Substantia nigra (tissue), 51 donors: ENCODE measurements at places on chromosomes 4 and X.
A peak's percentile ranks its signal among the peaks of the same experiment; 100 is the strongest.

DNA sequence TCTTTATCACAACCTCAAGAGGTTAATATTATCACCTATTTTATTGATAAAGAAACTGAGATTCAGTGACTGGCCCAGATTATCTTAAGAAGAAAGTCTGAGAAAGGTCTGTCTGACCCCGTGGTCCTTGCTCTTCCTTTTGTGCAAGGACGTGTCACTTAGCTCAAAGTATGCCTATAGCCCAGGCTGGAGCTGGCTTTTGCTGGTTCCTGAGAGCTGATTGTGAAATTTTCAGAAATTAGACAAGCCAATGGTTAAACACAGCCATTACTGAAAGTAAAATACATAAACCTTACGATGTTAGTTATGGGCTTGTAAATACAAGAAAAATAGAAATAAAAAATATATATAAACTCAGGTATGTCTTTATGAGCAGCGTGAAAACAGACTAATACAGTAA lies 70.1 kb downstream of the CHRNA9 start:
- no peak for DNase-seq

GRCh38 chrX:113743069-113743468 lies 840.8 kb upstream of the HTR2C start:
- no peak for DNase-seq

DNA sequence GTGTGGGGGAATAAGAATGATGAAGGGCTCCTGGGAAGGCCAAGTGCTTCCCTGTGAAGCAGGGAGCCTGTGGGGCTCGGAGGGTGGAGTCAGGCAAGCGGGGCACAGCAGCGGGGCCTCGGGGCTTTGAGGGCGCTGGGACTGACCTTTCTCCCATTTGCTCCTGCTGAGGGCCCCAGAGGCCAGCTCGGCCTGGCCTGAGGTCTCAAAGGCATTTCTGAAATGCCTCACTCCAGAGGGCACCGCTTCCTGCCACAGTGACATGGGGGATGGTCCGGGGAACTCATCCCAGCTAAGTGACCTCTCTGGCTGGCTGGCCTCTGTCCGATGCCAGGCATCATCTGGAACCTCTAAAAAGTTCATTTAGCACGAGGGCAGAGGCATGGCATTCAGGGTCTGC lies 98.8 kb upstream of the STX18 start:
- no peak for DNase-seq

DNA sequence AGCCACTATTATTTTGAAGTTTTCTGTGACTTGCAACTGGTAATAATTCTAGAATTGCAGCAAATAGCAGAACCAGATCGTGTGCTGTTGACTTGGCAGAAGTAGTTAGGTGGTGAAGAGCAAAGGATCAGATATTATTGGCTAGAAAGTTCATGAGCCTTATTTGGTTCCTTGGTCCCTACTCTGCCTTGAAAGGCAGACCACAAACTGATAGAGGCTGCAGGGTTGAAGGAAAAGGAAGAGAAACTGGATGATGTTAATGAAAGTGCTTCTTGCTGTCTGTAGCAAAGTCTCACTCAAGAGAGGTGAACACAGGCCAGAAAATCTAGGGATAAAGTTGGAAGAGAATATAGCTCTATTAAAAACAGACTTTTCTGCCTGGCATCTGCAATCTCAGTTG lies 41.2 kb upstream of the RNF150 start:
- DNase-seq: no peak

- DNase-seq: no peak
Observed at GRCh38 chr4:151287409-151287808, 10.4 kb downstream of the PRSS48 start.

- no peak for DNase-seq
Observed at GRCh38 chrX:20988118-20988517, 386.1 kb upstream of the CNKSR2 start.

- DNase-seq: no peak
Observed at GRCh38 chr4:143357161-143357845, 20.6 kb downstream of the GAB1 start.

- DNase-seq: no peak
Observed at GRCh38 chr4:2337896-2338295, 76.0 kb upstream of the MXD4 start.

DNA sequence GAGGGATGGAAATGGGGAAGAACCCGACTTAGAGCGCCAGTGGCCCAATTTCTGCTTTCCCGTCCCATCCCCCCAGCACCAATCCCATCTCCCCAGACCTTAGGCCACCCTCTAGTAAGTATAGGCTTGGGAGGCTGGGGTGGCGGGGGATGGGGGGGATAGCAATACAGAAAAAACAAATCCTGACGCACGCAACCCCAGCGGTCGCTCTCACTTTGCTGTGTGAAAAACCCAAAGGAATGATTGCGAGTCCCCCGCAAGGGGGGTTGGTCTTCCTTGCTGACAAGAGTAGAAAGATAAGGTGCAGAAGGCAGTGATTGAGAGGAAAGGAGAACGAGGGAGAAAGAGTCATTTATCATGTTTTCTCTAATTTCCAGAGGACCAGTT lies 863 bp downstream of the CPE start:
- no peak for DNase-seq

- no peak for DNase-seq
Observed at GRCh38 chrX:155068165-155068564, 2.8 kb downstream of the CMC4 start.

GRCh38 chr4:8689741-8690140 lies 97.2 kb downstream of the CPZ start:
- no peak for DNase-seq

- DNase-seq: peak; percentile 3
Observed at GRCh38 chr4:82201805-82202641, 171.8 kb downstream of the HNRNPD start.

GRCh38 chrX:18885328-18886004 lies 98.4 kb downstream of the PHKA2 start:
- DNase-seq: no peak

DNA sequence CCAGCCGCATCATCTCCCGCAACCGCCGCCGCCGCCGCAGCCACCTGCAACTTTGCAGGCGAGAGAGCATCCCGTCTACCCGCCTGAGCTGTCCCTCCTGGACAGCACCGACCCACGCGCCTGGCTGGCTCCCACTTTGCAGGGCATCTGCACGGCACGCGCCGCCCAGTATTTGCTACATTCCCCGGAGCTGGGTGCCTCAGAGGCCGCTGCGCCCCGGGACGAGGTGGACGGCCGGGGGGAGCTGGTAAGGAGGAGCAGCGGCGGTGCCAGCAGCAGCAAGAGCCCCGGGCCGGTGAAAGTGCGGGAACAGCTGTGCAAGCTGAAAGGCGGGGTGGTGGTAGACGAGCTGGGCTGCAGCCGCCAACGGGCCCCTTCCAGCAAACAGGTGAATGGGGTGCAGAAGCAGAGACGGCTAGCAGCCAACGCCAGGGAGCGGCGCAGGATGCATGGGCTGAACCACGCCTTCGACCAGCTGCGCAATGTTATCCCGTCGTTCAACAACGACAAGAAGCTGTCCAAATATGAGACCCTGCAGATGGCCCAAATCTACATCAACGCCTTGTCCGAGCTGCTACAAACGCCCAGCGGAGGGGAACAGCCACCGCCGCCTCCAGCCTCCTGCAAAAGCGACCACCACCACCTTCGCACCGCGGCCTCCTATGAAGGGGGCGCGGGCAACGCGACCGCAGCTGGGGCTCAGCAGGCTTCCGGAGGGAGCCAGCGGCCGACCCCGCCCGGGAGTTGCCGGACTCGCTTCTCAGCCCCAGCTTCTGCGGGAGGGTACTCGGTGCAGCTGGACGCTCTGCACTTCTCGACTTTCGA lies 654 bp downstream of the ATOH1 start:
- DNase-seq: no peak

DNA sequence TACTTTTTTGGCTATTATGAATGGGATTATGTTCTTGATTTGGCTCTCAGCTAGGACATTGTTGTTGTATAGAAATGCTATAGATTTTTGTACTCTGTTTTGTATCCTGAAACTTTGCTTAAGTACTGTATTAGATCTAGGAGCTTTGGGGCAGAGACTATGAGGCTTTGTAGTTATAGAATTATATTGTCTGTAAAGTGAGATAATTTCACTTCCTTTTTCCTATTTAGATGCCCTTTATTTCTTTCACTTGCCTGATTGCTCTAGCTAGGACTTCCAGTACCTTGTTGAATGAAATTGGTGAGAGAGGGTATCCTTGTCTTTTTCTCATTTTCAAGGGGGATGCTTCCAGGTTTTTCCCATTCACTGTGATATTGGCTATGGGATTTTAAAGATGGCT lies 28.1 kb downstream of the ADAM29 start:
- no peak for DNase-seq

DNA sequence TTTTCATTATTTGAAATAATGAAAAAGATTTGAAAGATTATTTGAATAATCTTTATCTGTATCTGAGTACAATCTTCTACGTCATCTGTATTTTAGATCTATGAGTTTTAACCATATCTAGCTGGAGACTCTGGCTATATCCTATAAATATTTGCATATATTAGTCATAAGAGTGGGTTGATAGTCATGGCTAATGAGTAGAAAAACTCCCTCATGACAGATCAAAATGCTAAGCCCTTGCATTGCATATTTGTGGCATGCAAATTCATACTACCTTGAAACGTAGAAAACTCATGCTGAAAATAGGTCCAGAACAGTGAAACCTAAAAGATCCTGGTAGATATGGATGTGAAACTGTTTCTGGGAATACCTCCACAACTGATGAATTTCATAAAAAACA lies 291.3 kb downstream of the GALNTL6 start:
- no peak for DNase-seq

DNA sequence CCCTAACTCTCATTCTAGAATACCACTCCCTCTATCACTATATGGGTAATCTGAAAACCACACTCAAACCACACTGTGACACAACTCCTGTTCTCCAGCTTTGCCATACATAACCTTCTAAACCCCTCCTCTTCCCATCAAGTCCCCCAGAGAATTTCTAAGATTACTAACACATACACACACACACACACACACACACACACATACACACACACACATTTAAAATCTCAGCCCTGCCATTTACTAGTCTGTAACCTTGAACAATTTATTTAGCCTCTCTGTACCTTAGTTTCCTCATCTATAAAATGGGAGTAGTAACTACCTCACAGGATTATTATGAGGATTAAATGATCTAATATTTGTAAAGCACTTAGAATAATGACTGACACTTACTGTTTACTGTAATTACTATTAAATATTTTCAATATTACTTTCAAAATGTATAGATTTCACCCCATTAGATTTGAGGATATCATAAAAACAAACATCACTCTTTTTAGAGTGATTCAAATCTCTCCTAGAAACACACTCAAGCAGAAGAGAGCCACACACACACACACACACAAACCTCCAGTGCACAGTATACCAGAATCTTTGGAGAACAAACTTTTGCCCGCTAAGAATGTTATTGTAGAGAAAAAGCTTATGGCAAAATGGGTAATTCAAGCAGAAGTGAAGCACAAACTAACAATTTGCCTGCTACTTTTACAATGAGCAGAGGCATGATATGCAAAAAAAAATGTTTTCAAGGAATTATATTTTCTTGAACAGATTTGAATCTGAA lies 3.8 kb downstream of the ANKRD50 start:
- no peak for DNase-seq

- DNase-seq: no peak
Observed at GRCh38 chr4:175762582-175762981, 49.5 kb downstream of the GPM6A start.

DNA sequence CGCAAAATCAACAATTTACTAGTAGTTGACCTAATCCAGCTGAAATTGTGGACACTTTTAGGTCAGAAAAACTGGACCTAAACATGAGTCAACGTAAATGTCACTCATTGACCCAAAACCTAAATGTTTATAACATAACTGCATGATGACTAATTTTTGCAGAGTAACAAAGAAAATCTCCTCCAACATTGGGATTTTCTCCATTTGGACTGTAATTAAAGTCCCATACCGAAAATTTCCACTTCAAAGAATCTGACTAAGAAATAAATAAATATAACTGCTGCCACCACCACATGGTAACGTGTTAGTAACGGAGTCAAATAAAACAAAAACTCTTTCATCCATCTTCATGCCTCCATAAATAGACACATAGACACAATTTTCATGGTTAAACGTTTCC lies 1.9 kb downstream of the ADGRA3 start:
- no peak for DNase-seq

DNA sequence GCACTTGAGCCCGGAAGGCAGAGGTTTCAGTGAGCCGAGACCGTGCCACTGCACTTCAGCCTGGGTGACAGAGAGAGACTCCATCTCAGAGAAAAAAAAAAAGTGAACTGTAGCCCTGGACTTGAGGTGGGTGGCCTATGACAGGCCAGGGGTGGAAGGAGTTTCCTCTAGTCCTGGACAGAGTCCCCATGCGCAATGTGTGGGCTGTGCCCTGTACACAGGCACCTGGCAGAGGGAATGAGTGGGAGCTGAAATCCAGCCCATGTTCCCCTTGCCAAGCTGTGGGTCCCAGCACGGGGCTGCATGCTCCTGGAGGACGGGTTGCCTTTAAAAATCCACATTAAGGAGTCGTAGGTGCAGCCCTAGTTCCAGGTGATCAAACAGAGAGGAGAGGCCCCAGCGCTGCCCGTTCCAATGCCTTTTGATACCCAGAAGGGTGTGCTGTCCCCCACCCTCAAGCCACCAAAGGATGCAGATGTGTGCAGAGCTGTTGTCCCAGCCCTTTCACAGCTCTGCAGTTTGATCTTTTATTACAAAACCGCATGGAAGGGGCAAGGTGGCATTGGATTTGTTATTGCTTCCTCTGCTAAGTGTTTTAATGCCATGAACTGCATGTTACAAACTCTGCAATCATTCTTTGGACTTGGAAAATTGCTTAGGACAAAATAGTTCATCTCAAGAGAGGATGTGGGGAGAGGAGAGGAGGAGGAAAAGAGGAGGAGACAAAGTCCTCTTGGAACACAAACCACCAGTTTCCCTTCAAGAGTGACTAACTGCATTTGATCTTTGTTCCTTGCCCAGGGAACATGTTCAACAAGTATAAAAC lies 38.0 kb upstream of the PDK3 start:
- DNase-seq: no peak

- DNase-seq: no peak
Observed at GRCh38 chr4:118734491-118735205, 49.5 kb downstream of the METTL14 start.

GRCh38 chr4:30610361-30610760 lies 109.8 kb upstream of the PCDH7 start:
- DNase-seq: no peak

- no peak for DNase-seq
Observed at GRCh38 chrX:11196476-11196875, 85.3 kb downstream of the HCCS start.

DNA sequence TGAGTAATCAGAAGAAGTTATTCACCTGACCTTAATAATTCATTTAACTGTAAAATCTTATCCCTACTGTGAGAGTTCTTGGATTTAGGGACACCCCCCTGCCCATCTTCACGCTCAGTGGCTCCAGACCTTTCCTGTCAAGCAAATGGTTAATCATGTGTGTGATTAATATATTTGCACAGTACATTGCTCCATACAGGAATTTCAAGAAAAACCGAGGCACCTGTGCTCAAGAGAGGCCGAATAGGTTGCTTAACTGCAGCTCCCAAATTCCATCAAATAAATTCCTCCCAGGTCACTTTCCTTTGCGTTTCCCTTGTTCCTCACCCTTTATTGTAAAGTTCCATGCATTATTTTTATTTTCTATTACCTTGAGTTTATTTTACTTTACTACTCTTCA lies 119.5 kb downstream of the STOX2 start:
- DNase-seq: no peak
